Hypothalamus (tissue), 51 donors: ENCODE measurements at places on chromosomes 7 and 10.

- no peak for DNase-seq
Measured at GRCh38 chr10:94287336-94287735, 75.4 kb downstream of the NOC3L start.

DNA sequence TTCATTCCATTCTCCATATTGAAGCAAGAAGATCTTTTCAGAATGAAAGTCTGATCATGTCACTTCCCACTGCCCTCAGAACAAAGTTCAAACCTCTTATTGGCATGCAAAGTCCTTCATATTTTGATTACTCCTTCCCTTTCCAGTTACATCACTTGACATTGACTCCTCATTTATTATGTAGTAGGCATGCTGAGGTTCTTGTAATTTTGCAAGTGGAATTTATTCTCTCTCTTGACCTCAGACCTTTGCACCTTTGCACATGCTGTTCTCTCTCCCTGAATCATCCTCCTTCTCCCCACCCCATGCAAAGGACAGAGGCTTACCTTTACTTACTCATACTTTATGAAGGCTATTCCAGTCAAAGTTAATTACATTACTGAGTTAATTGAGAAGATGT, 13.0 kb downstream of the ITPRID1 start:
- no peak for DNase-seq

GRCh38 chr10:13949844-13950542, 363.2 kb downstream of the PRPF18 start:
- DNase-seq = no peak

DNA sequence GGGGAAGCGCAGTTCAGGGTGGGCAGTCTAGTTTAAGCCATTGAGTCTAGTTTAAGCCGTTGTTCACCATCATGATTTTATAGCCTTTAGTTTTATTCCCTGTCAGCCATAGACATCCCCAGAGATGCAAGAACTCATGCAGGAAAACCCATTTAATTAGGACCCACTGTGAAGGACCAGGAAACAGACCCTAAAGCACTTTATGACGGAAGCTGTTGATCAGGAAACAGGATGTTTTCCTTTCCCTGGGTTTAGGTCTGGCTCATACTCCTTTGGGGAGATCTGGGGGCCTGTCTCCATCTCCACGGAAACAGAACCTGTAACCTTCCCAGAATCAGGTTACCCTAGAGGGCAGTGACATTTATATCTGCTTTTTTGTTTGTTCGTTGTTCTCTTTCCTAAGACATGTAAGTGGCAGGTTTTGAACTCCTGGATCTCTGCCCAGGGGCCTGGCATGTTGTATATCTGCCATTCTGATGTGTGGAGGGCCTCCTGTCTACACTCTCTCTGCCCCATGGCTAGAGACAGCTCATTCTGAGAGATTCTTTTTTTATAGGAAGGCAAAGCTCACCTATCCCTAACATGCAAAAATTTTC, 657.2 kb upstream of the GALNT17 start:
- DNase-seq = no peak

DNA sequence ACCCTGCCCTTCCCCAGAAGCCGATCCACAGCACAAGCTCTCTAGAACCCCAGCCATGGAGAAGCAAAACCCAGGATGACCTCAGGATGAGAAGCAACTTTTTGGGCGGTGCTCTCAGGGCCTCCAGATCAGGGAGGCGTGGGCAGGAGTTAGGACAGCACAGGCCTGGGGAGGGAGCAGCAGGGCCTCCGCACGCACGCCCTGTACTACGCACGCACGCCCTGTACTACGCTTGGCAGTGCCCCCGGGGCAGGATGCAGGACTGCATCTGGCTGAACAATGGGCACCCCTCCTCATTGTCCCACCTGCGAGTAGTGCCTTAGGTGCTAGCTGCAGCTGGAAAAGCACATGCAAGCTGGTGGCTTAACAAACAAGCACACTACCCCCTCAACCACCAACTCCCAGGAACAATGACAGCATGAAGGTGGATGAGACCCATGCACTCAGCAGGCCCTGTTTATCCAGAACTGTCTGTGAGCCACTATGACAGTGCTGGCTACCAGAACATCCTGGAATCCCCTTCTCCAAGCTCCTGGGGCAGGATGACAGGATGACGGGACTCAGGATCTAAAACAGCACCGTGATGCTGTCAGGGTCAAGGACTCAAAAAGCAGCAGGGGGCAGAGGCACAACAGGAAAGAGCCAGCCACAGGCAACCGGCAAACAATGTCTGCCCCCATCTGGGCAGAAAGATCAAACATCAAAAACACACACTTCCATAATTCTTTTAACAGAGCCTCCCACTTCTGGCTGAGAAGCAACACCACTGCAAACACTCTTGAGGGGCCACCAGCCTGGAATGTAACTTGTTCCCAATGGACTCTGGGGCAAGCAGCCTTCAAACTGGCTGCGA, 11.8 kb downstream of the PODXL start:
- no peak for DNase-seq

DNA sequence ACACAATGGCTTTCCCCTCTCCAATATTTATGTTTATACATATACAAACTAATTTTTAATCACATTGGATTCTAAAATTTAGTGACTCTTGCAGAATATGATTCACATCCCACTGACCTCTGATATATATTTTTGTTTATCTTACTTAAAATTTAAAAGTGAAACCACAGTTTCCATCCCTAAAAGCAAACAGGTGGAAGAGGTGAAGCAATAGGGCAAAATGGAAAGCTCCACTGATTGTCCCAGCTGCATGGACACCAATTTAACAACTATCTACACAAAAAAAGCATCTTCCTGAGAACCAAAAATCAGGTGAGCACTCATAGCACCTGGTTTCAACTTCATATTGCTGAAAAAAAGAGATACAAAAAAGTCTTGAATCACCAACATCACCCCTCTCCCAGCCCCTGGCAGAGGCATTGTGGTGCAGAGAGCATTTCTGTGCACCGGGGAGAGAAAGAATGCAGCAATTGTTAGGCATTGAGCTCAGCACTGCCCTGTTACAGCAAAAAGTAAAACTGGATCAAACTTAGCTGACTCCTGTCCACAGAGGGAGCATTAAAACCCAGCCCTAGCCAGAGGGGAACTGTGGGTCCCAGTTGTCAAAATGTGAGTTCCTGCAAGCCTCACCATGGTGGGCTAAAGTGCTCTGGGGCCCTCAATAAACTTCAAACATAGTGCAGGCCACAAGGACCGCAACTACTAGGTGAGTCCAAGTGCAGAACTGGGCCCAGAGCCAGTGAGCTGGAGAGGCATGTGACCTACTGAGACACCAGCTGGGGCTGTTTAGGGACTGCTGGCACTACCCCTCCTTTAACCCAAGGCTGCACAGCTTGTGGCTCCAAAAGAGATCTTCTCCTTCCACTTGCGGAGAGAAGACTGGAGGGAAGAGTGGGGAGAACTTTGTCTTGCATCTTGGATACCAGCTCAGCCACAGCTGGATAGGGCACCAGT, 92.1 kb downstream of the SIRT1 start:
- DNase-seq = no peak

DNA sequence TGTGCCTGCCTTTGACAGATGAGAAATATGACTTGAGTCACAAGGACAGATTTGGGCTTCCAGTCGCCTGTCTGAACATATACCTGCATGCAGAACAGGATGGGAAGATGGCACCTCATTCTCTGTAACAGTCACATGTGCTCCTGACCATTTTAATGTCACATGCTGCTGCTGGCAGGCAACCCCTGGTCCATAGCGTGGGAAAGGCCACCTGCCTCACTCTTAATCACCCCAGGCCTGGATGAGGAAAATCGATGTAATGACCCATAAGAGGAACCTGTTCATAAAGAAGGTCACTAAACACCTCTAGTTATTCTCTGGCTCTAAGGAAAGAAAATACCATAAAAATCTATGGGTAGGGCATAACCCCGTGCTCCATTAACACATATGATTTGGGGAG, 110.2 kb downstream of the GFRA1 start:
- no peak for DNase-seq

GRCh38 chr7:38462819-38463218, 168.4 kb downstream of the AMPH start:
- no peak for DNase-seq

GRCh38 chr7:70091362-70091761, 493.1 kb downstream of the AUTS2 start:
- no peak for DNase-seq

- no peak for DNase-seq
Measured at GRCh38 chr10:46091828-46092523, 45.9 kb upstream of the MSMB start.
